ENCODE measurements at places on chromosomes 16 and 17.

- H3K27ac ChIP-seq: peak overlapping the region; percentile 98
- H3K36me3 ChIP-seq: no peaks in the 10 kb centered on the region
- no peaks in the 10 kb centered on the region for H3K27me3 ChIP-seq
- H3K4me1 ChIP-seq: peaks cover 53% of the 10 kb centered on the region
These were observed 231.2 kb downstream of the SEC14L1 start for GRCh38 chr17:77371888-77372443.

DNA sequence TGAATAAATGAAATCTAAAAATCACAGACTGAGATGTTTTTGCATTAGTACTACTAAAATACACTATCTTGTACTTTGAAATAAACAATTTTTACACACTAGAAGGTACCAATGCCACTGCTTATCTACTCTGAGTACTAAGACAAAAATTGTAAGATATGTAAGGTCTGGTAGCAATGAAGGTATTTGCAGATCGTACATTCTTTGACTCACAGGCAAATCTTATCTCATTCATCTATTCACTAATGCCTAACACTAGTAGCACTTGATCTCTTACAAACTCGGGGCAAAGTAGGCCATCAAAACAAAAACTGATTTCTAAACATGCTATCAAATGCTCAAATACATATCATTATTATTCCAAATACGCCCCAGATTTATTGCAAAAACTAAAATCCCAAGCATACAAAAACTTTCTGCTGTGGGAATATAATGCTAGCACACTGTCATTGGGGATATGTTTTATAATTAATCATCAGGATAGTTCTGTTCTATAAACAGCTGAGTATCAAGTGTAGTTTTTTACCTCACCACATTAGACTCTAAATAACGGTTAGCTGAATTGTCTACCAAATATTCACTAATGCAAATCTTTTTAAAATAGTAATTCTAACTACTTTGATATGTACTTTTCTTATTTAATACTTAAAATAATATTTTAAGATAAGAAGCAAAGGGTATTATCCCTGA lies 68.0 kb downstream of the MED13 start:
- no peak overlapping the region for H3K4me3 ChIP-seq
- no peak for DNase-seq
- H3K27ac ChIP-seq: no peak overlapping the region
- no peaks in the 10 kb centered on the region for H3K27me3 ChIP-seq

DNA sequence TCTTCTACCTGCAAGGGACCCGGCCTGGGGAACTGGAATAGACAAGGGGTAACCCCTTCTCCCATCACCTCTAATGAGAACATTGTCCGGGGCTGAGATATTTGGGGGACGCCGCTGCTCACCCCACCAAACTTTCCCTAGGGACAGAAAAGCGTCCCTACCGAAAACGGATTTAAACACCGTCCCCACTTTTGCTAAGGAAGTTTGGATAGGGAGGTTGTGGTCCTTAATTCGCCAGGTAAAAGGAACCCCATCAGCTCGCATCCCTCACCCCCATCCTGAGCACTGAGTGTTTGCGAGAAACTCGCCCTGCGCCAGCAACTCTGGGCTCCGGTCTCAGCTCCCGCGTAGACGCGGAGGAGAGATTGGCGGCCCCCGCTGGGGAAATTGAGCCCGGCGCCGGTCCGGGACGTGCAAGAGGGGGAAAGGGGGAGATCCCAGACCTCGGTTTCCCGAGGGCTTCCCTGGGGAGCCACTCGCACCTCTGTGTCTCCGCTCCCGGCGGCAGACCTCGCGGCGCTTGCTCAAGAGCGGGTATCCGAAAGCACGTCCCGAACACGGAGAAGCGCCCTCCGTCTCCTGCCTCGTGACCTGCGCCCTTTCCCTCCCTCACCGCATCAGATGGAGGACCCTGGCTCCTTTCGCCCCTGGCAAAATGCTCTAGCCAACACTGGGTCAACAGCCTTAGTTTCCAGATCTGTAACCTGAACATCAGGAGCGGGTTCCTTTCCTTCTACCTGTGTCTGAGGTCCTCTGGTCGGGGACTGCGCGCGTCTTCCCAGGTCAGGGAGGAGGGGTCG lies 3.1 kb upstream of the SOX9 start:
- H3K27ac ChIP-seq: no peak overlapping the region
- peak; percentile 26 for DNase-seq
- no peaks in the 10 kb centered on the region for H3K36me3 ChIP-seq
- H3K4me1 ChIP-seq: peaks cover 5% of the 10 kb centered on the region

DNA sequence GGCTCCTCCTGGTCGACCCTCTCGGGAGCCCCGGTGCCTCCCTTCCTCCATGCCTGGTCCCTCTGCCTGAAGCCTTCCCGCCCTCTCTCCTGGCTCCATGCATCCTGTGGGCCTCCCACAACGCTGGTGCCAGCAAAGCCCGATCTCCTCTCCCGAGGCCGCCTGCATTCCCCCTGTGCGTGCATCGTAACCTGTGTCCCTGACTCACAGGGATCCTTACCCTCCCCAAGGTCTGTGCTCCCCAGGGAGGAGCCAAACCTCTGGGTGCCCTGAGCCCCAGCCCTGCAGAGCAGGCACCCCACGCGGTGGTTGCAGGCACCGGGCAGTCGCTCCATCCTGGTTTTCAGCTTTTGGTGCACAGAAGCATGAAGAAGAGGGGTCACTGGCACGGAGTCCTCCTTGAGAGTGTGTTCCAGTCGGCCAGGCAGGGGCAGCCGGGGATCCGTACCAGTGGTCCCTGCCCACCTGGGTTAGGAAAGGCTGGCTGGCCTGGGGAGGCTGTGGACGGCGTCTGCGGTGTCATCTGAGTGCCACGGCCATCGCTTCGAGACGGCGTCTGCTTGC lies 1.8 kb upstream of the ENPP7 start:
- H3K36me3 ChIP-seq: no peaks in the 10 kb centered on the region
- no peak for DNase-seq
- no peak overlapping the region for H3K4me3 ChIP-seq
- H3K4me1 ChIP-seq: peaks cover 4% of the 10 kb centered on the region
- H3K27ac ChIP-seq: no peak overlapping the region

DNA sequence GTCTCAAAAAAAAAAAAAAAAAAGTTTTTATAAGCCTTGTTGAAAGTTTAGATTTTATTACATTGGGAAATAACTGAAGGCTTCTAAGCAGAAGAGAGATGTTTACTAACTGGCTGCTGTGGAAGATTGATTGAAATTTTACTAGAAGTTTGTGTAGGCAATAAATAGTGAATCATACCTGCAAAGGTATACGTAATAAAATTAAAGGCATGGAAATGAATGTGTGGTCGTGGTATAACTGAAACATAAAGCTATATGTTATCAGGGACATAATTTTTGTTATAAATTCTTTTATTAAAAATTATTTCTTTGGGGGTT lies 8.7 kb downstream of the LUC7L3 start:
- no peak for DNase-seq
- H3K4me3 ChIP-seq: no peak overlapping the region
- H3K4me1 ChIP-seq: peaks cover 62% of the 10 kb centered on the region
- H3K27ac ChIP-seq: no peak overlapping the region
- H3K36me3 ChIP-seq: no peaks in the 10 kb centered on the region
- H3K27me3 ChIP-seq: no peaks in the 10 kb centered on the region
